Right lobe of liver (tissue), 6 donors: ENCODE measurements at places on chromosomes 4 and X. TPM values are rescaled to one million over a fixed set of nuclear protein-coding genes. Genes with fewer than 3 reads are reported as not detected.

The PLP1 gene
- total RNA-seq = 0.24 TPM

DNA sequence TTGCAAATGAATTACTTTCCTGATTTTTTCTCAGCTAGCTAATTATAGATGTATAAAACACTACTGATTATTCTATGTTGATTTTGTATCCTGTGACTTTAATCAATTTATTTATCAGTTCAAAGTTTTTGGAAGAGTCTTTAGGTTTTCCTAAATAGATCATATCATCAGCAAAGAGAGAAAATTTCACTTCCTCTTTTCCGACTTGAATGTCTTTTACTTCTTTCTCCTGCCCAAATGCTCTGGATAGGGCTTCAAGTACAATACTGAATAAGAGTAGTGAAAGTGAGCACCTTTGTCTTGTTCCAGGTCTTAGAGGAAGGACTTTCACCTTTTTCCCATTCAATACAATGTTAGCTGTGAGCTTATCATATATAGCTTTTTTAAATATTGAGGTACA lies 417.9 kb downstream of the PDGFC start:
- no peaks in the 10 kb centered on the region for H3K4me1 ChIP-seq
- no peaks in the 10 kb centered on the region for H3K36me3 ChIP-seq
- H3K27me3 ChIP-seq = no peaks in the 10 kb centered on the region
- no peak overlapping the region for H3K27ac ChIP-seq
- no peak for DNase-seq

GRCh38 chrX:45743906-45744625 lies 543.4 kb upstream of the DIPK2B start:
- H3K27me3 ChIP-seq = no peaks in the 10 kb centered on the region
- no peaks in the 10 kb centered on the region for H3K4me1 ChIP-seq
- H3K4me3 ChIP-seq = no peak overlapping the region

- no peak overlapping the region for H3K4me3 ChIP-seq
- H3K27ac ChIP-seq = no peak overlapping the region
- H3K27me3 ChIP-seq = no peaks in the 10 kb centered on the region
- DNase-seq = no peak
- H3K4me1 ChIP-seq = no peaks in the 10 kb centered on the region
- H3K36me3 ChIP-seq = no peaks in the 10 kb centered on the region
Measured at GRCh38 chr4:23413631-23414030, 476.2 kb downstream of the PPARGC1A start.

DNA sequence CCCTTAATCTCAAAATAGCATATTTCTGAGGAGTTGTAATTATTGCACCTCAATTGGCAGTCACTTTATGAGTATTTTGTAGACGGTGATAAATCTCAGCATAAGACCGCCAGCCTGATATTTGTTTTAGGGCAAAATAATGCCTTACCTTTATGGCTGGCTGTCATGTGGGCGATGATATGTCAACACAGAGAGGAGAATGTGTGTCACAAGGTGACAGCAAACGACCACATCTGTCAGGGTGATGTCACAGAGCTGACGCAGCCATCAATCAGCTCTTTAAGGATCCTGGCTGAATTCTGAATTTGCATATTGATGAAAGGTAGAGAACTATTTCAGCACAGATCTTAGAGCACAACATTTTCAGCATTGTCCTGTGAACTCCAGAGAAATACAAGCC lies 209.7 kb downstream of the CEP135 start:
- no peak for DNase-seq
- no peak overlapping the region for H3K4me3 ChIP-seq
- H3K27ac ChIP-seq = no peak overlapping the region
- H3K4me1 ChIP-seq = no peaks in the 10 kb centered on the region
- H3K36me3 ChIP-seq = no peaks in the 10 kb centered on the region

The ANXA10 gene
- 36.3 TPM for total RNA-seq

DNA sequence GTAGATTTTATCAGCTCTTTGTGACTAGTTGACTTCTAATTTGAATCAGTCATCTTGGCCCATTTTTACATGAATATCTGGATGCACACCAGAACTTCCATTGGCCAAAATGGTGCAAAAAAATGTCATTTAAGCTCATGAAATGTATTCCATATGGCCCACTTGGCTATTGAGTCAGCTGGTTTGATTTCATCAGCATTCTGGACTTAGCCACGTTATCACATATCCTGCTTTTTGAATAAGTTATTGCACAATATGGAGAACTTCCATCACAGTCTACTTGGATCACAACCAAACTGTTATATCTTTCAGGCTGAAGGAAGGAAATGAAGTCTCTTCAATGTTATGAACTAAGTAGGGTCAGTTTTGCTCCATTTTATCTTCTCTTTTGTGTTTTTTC lies 640.6 kb downstream of the PCDH7 start:
- no peak overlapping the region for H3K4me3 ChIP-seq
- no peaks in the 10 kb centered on the region for H3K27me3 ChIP-seq
- DNase-seq = no peak
- H3K4me1 ChIP-seq = no peaks in the 10 kb centered on the region

DNA sequence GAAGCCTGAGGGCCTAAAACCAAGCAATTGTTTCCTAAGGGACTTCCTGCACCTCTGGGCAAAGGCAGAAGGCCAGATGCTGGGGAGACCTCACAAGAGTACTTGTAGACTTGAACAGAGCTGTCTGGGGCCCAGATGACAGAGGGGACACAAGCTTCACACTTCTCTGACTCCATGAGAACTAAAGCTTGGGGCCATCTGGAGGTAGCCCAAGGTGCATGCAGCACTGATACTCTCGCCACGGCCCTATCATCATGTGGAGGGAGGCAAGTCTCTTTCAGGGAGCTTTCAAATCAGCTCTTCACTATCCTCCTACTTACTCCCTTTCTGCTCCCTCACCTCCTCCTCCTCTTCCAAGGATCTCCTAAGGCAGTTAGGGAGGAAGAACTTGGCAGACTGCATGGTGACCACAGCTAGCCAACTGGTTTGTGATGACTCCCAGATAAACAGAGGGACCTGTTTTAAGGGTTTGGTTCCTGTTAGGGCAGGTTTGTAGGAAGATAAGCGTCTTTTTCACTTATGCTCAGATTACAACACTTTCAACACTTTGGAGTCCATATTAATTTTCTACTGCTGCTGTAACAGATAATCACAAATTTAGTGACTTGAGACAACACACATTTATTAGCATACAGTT lies 23.8 kb downstream of the MSL3 start:
- H3K4me3 ChIP-seq = no peak overlapping the region
- no peaks in the 10 kb centered on the region for H3K36me3 ChIP-seq
- no peak overlapping the region for H3K27ac ChIP-seq
- H3K27me3 ChIP-seq = no peaks in the 10 kb centered on the region
- H3K4me1 ChIP-seq = no peaks in the 10 kb centered on the region

The NSG1 gene
- not detected for total RNA-seq
